Uterus (tissue), 4 donors: ENCODE measurements at places on chromosomes 7 and 10. TPM values are rescaled to one million over a fixed set of nuclear protein-coding genes. Genes with fewer than 3 reads are reported as not detected.

TAS2R41 gene
- not detected for total RNA-seq

PIP gene
- not detected for total RNA-seq

CYP3A5 gene
- total RNA-seq, result 17.3 TPM

FLNC gene
- total RNA-seq, result 126 TPM

HNRNPA2B1 gene
- 196 TPM for total RNA-seq

SMO gene
- 94.6 TPM for total RNA-seq

SOSTDC1 gene
- total RNA-seq, result not detected

DNA sequence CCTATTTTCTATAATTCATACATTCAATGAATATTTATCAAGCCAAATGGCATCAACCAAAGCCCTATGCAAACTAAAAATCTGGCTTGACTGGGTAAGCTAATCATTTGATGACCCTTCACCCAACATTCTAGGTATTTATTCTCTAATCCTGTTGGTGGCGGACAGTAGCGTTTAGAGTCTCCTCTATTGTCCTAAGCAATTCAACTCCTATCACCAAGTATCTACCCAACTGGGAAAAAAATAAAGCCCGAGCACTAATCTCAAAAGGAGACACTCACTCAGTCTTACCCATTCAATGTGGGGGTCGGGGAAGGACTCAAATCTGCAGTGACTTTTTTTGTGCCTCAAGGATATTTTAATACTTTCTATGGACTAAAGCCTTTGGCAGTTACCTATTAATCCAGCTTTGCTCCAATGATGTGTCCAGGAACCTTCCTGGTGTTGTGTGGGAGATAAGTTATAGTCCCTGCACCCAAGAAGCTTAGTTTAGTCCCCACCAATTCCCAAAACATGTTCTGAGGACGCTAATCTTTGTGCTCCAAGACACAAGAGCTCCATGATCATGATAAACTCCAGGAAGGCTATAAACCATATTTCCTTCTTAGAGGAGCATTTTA lies 30.6 kb downstream of the DNMBP start:
- DNase-seq, result no peak

DNA sequence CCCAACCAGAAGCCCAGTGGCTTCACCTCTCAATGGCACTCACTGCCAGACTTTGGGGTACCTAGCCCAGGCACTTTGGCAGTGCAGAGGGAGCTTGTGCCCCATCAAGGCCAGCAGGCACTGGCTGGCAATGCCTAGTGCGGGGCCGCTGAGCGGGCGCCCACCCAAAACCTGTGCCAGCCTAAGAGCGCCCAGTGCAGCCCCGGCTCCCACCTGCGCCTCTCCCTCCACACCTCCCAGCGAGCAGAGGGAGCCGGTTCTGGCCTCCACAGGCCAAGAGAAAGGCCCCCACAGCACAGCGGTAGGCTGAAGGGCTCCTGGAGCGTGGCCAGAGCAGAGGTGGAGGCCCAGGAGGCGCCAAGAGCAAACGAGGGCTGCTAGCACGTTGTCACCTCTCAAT lies 930.8 kb downstream of the IPMK start:
- DNase-seq, result no peak

- no peak for DNase-seq
These were observed 109.6 kb downstream of the SRPK2 start for GRCh38 chr7:105278973-105279687.

- no peak for DNase-seq
These were observed 1.4 kb downstream of the CUBN start for GRCh38 chr10:17128261-17128660.

DNA sequence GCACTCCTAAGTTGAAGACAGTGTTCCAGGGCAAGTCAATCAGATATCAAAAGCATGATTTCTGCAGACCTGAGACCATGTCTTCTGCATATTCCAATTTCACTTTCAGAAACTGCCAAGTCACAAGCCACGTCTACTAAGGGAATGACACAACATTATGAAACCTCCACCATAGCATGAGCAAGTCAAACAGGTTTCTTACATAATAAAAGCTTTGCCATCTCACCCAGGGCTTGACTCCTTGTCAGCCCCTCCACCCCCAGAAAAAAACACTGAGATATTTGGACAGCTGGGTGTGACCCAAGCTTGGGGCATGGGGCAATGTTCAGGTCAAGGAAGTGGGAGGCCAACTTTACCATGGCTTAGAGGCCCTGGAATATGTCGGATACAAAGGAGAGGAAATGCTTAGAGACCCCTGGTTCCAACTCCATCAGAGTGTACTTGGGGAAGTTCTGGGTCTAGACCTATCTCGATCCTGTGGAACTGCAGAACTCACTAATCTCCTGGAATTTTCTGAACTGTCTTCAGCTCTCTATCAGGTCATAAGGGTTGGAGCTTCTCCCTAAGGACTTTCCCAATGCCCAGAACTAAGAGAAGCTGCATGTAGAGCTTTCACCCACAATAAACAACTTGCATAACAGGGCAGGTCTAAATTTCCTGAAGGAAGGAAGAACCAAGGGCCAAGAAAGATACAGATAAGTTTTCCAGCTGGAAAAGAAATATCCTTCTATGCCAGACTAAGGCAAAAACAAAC lies 80.6 kb upstream of the NAMPT start:
- no peak for DNase-seq

DNA sequence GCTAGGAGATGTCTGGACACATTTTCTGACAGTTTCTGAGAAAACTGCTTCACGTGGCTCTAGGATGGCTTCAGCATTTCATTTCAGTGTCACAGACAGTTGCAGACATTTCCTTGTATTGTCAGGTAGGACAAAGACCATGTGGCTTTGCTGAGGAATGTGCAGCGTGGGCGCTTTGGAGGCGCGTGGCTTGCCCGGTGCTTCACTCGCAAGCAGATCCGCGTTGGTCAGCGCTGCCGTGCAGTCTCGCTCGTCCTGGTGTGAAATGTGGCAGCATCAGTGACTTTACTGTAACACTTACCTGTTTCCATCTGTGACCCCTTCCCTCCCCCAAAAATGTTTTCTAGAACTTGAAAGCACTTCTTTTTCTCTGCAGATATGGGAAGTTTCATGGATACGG lies 340.5 kb downstream of the SDK1 start:
- DNase-seq, result no peak

DNA sequence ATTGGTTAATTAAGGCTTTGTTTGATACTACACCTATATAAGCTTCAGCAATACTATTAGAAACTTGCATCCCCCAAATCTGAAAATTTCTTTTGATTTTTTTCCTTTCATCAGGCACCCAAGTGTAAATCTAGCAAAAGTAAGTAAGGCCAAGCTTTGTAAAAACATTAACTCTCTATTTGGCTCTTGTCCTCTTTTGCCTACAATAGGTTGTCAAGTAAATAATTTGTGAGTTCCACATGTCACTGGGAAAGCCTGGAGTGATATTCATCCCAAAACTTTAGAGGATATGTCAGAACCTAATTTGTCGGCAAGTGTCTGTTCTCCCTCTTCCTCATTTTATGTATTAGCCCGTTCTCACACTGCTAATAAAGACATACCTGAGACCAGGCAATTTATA lies 492.4 kb downstream of the IPMK start:
- DNase-seq, result no peak

DNA sequence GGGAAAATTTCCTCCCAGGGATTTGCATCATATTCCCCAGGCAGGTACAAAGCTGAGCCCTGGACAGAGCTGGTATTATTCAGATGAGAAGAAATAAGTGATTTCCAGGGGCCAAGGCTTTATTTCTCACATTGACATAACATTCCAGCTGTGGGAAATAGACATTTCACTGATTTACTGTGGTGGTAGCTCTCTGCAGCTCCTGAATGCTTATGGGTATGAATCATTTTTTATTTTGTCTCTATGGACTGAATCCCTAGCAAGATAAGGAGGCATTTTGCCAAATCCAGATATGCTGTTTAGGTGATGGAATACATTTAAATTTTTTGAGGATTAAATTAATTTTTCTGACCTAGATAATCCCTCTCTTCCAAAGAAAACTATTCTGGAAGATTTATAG lies 97.9 kb downstream of the MTPN start:
- no peak for DNase-seq

GRCh38 chr10:75957314-75958120 lies 526.1 kb downstream of the LRMDA start:
- DNase-seq, result no peak

GRCh38 chr10:71512761-71513539 lies 116.2 kb downstream of the CDH23 start:
- DNase-seq, result no peak

- DNase-seq, result no peak
These were observed 40.4 kb upstream of the TRUB1 start for GRCh38 chr10:114897593-114897992.

DNA sequence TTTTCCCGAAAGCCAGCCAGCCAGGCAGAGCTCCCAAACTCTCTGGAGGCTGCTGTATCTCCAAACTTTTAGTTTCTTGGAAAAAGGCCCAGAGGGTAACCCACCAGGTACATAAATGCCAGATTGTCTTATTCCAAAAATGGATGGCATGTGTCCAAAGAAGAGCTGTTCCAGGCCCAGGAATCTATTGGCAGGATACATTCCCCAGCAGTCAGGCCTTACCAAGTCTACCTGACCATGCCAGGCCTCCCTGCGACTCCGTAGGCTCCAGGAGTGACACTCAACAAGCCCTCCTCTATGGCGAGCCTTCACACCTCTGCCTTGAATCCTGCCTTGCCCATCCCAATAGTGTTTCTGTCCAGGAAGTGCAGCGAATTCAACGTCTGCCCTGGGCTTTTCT lies 95.6 kb downstream of the GRB10 start:
- DNase-seq, result no peak

DNA sequence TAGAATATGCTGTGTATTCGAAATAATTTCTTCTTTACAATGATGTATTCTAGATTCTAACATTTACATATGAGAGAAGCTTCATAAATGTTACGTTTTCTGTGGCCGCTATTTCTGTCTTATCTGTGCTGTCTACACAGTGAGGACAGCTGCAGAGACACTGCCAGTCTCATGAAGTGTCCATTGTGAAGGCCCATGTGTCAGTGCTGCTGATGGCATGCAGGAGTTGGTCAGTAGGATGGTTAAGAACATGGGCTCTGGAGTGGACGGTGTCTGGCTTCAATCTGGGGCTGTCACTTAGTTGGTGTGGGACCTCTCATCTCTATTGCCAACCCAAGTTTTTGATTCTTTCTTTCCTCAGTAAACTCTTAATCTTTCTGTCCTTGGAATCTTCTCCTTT lies 137.3 kb downstream of the SDK1 start:
- DNase-seq, result no peak

DNA sequence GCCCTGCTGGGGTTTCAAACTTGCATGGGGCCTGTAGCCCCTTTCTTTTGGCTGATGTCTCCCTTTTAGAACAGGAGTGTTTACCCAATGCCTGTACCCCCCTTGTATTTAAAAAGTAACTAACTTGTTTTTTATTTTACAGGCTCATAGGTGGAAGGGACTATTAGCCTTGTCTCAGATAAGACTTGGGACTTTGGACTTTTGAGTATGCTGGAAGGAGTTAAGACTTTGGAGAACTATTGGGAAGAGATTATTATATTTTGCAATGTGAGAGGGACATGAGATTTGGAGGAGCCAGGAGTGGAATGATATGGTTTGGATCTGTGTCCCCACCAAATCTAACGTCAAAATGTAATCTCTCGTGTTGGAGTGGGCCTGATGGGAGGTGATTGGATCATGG lies 314.9 kb upstream of the SP8 start:
- no peak for DNase-seq

DNA sequence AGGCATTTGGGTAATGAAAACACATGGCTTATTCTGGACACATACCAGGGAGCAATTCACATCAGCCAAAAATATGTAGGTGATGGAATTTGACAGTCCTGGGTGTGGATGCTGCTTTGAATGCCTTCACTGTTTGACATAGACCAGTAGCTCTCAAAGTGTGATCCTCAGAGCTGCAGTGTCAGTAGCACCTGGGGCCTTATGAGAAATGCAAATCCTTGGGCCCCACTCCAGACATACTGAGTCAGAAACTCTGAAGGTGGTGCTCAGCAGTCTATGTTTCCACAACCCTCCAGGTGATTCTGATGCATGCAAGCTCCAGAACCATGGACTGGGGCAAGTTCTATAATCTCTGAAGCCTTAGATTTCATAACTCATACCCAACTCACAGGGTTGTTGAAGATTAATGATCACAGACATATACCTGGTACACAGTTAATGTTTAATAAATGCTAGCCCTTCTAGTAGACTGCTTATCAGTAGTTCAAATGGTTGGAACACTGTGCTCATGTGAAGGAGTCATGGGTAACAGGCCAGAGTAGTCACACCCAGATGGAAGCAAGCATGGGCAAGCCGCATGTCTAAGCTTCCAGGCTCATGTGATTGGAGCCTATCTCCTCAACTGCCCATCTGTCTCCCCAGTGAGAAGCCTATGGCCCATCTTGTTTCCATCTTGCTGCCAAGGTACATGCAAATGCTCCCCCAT lies 715.7 kb downstream of the GRID1 start:
- DNase-seq, result no peak

GRCh38 chr7:121449735-121450240 lies 53.7 kb upstream of the FAM3C start:
- no peak for DNase-seq

DNA sequence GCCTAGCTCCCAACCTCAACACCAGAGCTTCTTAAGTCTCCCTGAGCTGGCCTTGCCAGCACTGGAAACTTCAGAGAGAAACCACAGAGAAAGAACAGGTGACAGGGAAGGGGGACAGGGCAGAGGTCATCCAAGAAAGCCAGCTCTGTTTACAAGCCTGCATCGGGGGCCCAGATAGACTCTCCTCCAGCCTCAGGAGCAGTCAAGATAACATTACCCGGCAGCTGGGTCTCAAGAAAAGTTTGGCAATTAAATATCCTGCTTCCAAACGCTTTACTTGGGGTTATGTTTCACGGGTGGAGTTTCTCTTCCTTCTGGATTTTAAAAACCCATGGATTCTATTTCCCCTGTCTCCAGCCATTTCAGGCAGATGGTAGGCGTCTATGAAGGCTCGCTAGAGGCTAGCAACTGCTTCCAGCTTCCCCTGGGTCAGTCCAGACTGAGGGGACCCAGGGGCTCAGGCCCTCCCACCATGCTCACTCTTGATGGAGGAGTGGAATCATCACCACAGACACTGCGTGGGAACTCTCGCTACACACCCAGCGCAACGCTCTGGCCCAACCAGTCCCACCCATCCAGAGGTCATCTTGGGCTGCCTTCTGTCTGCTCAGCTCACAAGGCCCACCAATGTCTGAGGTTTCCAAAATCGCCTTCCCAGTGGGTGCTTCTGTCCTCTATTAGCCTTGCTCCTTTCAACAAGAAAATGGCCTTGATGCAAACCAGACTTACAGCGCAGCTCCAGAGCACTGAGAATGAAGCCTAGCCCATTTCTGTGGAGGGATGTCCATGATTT lies 48.8 kb downstream of the SH3PXD2A start:
- DNase-seq, result no peak

- no peak for DNase-seq
These were observed 115.3 kb downstream of the KCNMA1 start for GRCh38 chr10:77522268-77522809.

DNA sequence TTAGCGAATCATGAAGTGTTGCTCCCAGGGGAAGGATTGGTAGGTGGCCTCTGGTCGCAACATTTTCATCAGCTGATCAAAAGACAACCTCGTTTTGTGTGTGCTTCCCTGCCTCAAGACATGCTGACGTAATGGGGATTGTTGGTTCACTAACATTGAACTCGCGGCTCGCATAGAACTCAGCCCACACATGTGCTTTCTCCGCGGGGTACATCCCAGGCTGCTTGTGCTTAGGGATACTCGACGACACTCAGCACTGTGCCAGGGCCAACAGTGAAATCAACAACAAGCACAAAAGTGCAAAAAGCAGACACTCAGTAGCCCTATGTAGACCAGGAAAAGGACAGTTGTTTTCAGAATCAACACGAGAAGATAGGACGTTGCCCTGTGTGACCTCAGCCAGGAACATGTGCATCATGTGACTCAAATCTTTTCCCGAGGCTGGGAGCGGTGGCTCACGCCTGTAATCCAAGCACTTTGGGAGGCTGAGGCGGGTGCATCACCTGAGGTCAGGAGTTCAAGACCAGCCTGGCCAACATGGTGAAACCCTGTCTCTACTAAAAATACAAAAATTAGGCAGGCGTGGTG lies 20.8 kb downstream of the WIPI2 start:
- DNase-seq, result no peak
